ENCODE measurements at places on chromosomes 5 and 9. TPM values are rescaled to one million over a fixed set of nuclear protein-coding genes. Genes with fewer than 3 reads are reported as not detected.

DNA sequence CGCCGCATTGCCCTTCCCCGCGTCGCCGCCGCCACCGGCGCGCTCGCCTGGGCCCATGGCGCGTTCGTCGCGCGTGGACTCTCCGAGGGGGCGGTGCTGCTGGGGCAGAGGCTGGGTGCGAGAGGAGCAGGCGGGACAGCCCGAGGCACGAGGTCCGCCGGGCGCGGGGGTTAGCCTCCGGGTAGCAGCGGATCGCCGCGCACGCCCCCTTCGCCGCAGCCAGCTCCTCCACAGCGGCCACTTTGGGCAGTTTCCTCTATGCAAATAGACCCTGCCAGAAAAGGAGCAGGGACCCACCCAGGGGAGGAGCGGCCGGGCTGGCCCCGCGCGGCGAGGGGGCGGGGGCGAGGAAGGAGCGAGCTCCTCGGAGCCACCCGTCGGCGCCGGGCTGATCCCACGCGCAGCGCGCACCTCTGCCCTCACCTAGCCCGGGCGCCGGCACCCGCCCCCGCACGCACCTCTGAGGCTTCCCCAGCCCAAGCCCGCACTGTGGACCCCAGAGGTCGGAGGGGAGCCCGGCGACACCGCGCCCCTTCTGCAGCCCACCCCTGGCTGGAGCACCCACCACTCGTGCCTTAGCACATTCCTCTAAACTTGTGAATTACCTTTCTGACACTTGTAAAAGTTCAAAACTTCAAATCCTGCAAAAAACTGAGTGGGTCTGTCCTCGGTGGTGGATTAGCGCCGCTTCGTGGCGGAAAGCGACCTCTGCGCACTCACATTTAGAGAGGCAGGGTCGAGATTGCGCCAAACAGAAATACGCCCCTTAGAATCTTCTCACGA, at the start of gene COL23A1:
TSS of gene COL23A1 (minus strand) at position 253 of the 783 bp plus-strand sequence.
- DNase-seq: peak; percentile 9
- peaks cover 13% of the 10 kb centered on the region for H3K4me1 ChIP-seq
- no peak within 1 kb of the TSS for H3K27ac ChIP-seq
- H3K27me3 ChIP-seq: peaks cover 15% of the 10 kb centered on the region
- no peaks in the 10 kb centered on the region for H3K36me3 ChIP-seq
- no peak within 1 kb of the TSS for H3K4me3 ChIP-seq

GRCh38 chr5:15004506-15004905, 132.9 kb upstream of the ANKH start:
- no peaks in the 10 kb centered on the region for H3K4me1 ChIP-seq
- H3K4me3 ChIP-seq: no peak overlapping the region
- no peaks in the 10 kb centered on the region for H3K36me3 ChIP-seq
- DNase-seq: no peak

GRCh38 chr5:103891151-103891550, 328.6 kb upstream of the NUDT12 start:
- H3K36me3 ChIP-seq: no peaks in the 10 kb centered on the region
- H3K4me1 ChIP-seq: no peaks in the 10 kb centered on the region
- DNase-seq: no peak
- no peaks in the 10 kb centered on the region for H3K27me3 ChIP-seq

- no peaks in the 10 kb centered on the region for H3K36me3 ChIP-seq
- no peak overlapping the region for H3K27ac ChIP-seq
- no peaks in the 10 kb centered on the region for H3K4me1 ChIP-seq
- no peaks in the 10 kb centered on the region for H3K27me3 ChIP-seq
Measured at GRCh38 chr9:32665101-32665500, 29.6 kb upstream of the TAF1L start.

GRCh38 chr9:6134661-6135180, 80.9 kb upstream of the IL33 start:
- H3K4me3 ChIP-seq: no peak overlapping the region
- DNase-seq: no peak
- peaks cover 2% of the 10 kb centered on the region for H3K27me3 ChIP-seq

DNA sequence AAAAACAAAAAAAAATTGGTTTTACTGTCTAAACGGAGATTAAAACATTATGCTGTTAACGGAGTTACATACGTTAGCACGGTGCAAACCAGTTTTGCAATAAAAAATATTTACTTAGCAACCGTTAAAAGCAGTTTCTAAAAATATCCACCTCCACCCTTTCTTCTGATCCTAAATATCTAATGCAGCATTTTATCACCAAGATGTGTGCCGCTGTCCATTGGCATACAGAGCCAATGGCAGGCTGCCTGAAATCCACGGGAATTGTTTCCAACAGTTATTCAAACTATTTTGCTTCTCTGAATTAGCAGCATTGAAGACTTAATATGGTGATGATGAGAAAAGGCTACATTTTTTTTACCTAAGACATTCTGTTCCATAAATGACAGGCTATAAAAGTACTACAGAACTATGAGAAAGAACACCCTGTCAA, 61.6 kb downstream of the CSNK1A1 start:
- no peak overlapping the region for H3K4me3 ChIP-seq
- DNase-seq: no peak
- no peak overlapping the region for H3K27ac ChIP-seq
- H3K27me3 ChIP-seq: no peaks in the 10 kb centered on the region

GRCh38 chr5:56307714-56308333, 74.7 kb upstream of the ANKRD55 start:
- no peak for DNase-seq
- H3K36me3 ChIP-seq: no peaks in the 10 kb centered on the region
- H3K27me3 ChIP-seq: no peaks in the 10 kb centered on the region
- H3K27ac ChIP-seq: no peak overlapping the region
- H3K4me3 ChIP-seq: no peak overlapping the region

DNA sequence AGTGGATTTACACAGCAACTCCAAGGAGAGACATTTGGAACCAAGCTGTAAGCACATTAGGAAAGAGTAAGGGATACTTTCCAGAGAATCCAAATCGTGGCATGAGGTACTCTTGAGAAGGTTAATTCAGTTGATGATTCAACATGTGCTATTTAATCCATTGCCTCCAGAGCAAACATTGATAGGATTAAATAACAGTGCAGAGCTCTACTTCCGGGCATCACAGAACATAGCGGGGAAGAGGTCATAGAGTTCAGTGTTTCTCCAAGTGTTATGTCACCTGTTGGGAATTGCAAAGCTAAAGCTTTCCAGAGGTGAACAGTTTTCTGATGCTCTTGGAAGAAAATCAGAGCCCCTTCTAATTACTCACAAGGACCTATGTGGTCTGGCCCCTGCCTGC, 127.5 kb downstream of the PPP2R2B start:
- H3K4me1 ChIP-seq: peaks cover 47% of the 10 kb centered on the region
- H3K27ac ChIP-seq: peak overlapping the region; percentile 78

GRCh38 chr9:96604004-96604319, 15.7 kb downstream of the CDC14B start:
- no peak for DNase-seq
- H3K36me3 ChIP-seq: no peaks in the 10 kb centered on the region

DNA sequence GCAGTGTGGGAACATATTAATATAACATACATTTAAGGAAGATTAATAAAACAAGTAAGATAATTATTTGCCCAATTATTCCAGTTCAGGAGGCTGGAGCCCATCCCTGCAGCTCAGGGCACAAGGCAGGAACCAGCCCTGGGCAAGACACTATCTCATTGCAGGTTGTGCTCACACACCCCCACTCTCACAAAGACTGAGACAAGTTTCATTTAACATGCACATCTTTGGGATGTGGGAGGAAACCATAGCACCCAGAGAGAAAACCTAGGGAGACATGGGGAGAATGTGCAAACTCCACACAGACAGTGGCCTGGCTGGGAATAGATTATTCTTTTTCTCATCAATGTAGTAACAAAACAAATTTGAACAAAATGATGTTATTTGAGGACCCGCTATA, 279.1 kb downstream of the MCTP1 start:
- H3K4me3 ChIP-seq: no peak overlapping the region
- DNase-seq: no peak
- no peaks in the 10 kb centered on the region for H3K36me3 ChIP-seq
- H3K27ac ChIP-seq: no peak overlapping the region
- no peaks in the 10 kb centered on the region for H3K27me3 ChIP-seq
- no peaks in the 10 kb centered on the region for H3K4me1 ChIP-seq

DNA sequence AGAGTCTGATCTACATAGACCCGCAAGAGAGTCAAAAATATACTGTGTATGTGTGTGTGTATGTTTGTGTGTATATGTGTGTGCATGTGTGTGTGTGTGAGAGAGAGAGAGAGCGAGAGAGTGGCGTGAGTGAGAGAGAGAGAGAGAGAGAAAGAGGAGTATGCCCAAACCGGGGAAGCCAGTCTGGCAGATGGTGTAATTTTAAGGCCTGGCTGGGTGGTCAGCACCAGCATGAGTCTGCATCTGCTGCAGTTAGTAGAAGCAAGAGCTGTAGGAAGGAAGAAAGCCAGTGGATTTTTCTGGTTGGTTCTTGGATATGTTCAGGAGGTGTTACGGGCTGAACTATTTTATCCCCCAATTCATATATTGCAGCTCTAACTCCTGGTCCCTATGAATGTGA, 75.2 kb downstream of the ACTBL2 start:
- H3K4me1 ChIP-seq: no peaks in the 10 kb centered on the region
- no peak overlapping the region for H3K27ac ChIP-seq
- DNase-seq: no peak
- H3K4me3 ChIP-seq: no peak overlapping the region

DNA sequence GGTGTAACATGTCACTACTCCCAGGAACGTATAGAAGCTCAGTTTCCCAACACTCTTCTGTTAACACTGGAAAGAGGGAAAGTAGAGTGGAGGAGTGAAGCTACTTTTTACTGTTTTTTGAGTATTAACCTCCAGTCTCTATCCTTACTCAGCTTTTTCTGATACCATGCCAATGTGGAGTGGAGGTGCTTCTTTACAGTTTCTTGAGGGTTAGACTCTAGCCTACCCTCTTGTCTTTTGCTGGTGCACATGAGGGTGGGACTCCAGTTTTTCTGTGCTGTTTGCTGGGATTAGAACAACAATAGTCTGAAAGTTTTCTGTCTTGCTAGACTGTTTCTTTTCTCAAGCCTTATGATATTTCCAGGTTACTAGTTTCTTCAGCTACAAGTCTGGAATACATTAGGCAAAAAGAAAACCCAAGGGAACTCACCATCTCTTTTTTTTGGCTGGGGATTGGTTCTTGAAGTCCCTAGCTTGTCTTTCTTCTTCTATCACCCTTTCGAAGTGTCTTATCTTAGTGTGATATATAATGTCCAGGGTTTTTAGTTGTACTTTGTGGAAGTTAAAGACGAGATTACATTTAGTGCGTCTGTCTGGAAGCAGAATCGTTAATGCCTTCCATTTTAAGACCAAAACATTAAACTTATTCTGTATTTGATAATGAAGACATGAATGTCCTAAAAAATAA, 35.9 kb downstream of the PRR16 start:
- no peaks in the 10 kb centered on the region for H3K4me1 ChIP-seq
- H3K27ac ChIP-seq: no peak overlapping the region
- no peak for DNase-seq
- no peaks in the 10 kb centered on the region for H3K27me3 ChIP-seq
- H3K36me3 ChIP-seq: no peaks in the 10 kb centered on the region
- no peak overlapping the region for H3K4me3 ChIP-seq

Gene TAS2R1
- total RNA-seq: not detected

Gene C9orf153
- 0.32 TPM for total RNA-seq

Gene FAM169A
- 7.4 TPM for total RNA-seq
